ENCODE measurements at places on chromosomes 2 and 18.

DNA sequence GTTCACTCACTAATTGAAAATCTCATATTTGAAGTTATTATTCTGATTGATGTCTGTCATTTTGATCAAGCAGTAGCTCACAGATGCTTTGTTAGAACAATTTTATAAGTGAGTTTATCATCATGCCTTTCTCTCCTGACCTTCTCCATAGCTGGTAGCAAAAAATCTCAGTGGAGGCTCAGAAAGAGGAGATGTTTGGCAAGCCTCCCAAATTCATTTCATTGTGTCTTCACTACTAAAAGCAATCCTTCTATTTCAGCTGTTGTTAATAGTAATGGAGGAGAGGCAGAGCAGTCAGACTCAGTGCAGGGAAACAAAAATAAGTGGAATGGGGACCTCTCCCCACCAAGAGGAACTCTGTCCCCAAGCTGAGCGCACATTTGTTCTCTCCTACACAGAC lies 2127.8 kb upstream of the CELF4 start:
- no peak for DNase-seq

DNA sequence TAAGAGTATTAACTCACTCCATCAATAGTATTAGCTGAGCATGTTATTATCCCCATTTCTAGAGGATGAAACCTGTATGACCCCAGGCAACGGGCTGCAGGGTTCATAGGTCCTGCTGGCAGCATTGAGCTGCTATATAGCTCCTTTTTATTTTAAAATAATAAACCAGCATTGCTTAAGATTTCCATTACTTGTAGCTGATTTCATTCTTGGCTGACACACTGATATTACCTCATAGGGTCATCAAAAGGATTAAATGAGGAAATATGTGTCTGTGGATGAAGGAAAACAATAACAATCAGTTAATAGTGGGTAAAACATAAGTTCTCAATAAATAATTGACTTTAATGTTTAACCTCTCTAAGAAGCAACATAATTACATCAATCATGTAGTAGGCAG lies 48.3 kb upstream of the NRP2 start:
- DNase-seq, result no peak

DNA sequence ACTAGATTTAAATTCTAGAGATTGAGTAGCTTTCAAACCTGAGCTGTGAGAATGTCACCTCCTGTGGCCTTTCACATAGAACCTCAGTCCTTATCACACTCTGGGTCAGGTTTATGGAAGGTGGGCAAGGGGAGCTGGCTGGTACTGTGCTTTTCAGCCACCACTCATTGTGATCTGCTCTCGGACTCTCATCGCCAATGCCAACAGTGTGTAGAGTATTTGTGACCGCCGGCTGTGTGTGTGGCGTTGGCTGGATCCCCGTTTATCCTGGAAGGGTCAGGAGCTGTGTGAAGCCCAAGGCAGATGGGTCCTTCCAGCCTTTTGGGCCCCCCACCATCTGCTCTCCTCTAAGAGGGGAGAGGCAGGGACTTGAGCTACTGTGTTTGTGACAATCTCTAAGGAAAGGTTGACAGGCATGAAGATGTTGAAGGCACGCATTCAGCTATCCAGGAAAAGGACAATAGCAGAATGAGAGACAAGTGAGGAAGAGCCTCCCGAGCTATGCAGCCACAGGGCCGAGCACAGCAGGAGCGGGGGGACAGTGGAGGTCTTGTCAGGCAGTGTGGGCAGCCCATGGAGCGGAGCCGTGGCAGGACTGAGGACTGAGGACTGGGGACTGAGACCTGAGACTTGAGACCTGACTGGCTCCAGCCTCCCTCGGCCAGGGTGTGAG lies 107.1 kb upstream of the TPO start:
- no peak for DNase-seq

DNA sequence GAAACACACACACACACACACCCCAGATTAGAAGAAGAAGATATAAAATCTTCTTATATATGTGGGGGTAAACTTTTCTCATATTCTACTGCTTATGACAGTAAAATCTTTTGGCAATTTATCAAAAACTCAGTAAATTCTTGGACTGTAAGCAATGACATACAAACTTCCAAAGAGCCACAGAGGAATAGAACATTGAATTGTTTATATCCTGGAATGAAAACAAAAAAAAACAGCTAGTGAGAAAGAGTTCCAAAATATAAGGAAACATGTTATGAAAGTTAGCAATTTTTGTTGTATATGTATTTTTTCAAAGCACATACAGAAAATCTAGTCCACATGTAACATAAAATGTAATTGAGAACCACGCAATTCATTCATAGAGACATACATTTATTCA lies 764.9 kb downstream of the DSC3 start:
- DNase-seq, result no peak

DNA sequence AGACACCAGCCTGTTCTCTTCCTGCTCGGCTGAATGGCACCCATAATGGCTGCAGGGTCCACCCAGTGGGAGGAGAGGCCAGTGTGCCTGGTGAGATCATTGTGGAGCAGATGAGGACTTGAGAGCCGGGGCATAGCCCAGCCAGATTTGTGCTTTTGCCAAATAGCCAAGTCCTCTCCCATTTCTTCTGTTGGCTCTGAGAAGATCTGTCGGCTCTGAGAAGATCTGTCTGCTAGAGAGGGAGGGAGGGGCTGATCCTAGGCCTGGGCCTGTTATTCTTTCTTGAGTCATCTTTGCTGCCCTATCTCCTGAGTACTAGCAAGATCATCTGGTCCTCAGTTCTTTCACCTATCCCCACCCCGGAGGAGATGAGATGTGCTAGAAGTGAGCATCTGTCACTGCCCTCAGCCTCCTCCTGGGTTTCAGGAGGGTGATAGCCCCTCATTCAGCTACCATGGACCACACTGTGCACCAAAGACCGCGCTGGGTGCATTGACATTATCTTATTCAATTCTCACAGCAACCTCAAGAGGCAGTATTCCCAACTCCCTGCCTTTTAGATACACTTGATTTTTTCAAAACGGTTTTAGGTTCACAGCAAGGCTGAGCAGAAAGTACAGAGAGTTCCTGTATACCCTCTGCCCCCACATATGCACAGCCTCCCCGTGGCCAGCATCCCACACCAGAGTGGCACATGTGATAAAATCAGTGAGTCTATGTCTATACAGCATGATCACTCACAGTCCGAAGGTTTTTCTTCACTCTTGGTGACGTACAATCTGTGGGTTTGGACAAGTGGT lies 98.6 kb downstream of the CAPN13 start:
- no peak for DNase-seq

DNA sequence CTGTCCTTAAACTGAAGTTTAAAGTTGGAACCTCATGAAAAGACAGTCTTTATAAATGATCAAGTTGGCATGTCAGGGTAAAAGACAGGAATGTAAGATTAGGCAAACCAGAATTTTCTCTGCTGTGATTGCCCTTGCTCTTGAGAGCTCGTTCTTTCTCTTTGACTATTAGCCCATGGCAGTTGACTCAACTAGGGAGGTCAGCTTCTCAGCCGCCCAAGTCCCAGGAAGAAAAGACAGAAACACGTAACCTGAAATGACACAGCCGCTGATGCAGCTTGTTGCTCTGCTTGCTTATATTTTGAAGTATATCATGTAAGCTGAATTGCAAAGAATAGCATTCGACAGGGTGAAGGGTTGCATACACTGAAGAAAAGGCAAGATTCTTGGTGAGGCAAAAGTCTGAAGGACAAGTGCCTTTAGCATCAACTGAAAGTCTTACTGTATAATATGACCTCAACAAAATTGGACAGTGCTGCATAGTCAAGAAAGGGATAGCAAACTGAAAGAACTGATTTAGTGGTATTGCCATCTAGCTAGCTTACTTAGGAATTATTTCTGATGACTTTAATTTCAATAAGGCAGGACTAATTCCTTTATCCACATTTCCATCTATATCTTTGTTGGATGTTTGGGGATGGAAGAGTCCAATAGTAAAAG lies 54.7 kb downstream of the ARHGAP15 start:
- DNase-seq, result no peak

DNA sequence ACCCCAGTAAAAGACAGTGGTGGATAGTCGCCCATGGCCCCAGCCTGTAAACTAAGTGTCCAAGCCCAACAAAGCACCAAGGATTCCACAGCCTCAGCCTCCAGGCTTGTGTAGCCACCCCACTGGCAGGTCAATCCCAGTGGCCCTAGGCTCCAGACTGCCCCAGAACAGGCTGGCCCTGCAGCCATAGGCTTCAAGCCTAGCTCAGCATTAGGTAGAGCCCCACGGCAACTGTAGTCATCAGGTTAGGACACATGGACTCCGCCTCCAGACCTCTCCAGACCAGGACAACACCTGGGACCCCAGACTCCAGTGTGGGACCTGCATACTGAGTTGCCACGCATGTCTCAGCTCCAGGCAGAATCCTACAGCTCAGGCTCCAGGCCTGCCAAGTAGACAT lies 1590.6 kb upstream of the DDX18 start:
- DNase-seq, result no peak

GRCh38 chr2:20633001-20633400 lies 17.9 kb downstream of the HS1BP3 start:
- DNase-seq, result no peak

DNA sequence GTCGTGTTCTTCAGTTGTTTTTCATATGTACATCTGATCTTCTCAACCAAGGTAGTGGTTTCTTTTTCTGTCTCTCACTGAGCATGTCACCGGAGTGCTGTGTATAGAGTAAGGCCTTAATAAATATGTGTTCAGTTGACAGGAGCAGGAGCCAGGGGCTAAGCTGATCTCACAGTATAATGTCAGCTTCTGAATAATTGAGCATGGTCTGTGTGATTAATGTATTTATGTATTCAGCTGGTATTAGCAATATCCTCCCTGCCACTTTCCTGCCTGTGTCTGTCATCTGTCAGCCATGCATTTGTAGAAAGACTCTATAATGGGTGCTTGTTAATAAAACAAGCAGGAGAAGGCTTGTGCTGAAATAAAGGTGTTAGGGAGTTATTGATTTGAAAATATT lies 198.9 kb downstream of the ADCYAP1 start:
- DNase-seq, result no peak

DNA sequence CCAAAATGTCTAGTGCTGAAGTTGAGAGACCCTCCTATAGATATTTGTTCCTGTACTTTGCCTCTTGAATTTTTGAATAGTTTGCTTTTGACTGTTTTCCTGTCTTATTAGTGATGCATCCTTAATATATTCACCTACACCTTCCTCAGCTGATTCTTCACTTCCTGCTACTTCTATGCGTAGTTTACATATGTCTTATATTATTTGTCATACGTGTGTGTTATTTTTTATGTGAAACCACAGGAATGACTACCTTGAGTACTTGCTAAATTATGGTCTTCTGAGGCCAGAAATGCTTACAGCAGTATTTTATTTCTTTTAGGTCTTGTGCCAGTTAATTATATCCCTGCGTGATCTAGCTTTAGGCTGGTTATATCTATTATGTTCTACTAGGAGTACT lies 9.9 kb downstream of the UBE2E3 start:
- DNase-seq, result no peak

DNA sequence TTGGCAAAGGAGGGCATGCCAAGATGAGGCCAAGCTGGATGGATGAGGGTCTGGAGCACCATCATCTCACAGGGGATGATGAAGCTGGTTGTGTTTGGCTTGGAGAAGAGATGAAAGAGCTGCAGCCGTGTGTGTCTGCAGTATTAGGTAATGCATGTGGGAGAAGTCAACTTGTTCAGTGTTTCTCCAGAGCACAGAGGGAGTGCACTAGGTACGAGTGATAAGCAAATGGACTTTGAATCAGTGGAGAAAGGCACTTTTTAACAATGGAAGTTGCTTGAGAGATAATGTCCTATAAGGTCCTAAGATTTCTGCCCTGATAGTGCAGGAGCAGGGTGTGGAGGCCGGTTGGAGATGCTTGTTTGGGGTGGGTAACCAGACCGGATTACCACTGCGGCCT lies 36.0 kb downstream of the SLC14A2 start:
- no peak for DNase-seq

DNA sequence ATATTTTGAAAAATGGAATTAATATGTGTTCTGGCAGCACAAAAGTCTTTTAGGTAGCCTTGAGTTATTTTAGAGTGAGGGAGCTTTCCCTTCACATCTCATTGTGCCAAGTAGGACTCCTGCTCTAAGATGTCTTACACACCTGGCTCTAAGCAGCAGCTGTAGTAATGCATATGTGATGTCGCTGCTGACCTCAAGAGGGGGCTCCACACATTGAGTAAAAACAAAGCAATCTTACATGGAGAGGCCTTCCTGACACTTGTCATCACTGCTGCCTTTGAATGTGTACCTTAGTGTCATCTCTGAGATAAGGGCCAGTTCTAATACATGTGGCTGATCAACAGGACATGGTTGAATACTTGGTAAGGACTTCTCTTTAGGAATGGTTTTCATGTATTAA lies 75.8 kb downstream of the ACTR3 start:
- no peak for DNase-seq

DNA sequence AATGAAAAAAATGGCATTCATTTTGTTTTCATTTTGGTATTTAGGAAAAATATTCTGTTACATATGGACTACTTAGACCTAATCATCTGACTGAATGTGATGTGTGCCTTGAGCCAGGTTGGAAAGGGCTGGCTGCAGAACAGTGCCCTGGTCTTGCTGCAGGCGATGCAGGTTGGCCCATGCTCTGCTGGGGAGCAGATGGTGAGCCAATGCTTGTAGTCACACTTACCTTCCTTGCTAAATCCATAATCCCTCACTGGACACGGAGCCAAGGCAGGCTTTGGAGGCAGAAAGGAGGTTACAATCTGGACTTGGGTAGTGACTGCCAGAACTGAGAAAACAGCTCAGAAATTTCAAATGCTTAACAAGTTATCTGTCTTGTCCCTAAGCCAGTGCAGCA lies 228.7 kb downstream of the ARHGAP15 start:
- no peak for DNase-seq

- DNase-seq, result no peak
Observed at GRCh38 chr2:64092502-64092901, 51.7 kb downstream of the PELI1 start.

DNA sequence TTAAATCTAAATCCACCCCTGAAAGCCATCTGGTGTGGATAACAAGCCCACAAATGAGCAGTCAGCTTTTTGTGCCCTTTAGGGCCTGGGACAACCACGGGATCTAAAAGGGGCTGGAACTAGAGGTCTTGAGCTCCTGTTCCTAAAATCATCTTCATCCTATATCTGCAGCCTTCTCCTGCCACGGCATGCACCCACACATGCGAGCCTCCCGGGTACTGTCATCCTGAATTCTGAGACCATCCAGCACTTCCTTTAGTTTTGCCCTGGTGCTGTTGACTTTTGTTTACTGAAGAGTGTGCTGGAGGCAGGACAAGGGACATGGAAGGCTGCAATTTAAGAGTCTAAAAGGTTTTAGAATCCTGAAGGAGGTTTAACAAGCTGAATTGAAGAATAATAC lies 183.2 kb downstream of the FAM210A start:
- no peak for DNase-seq

- DNase-seq, result no peak
Observed at GRCh38 chr18:8952769-8953760, 149.4 kb upstream of the NDUFV2 start.

DNA sequence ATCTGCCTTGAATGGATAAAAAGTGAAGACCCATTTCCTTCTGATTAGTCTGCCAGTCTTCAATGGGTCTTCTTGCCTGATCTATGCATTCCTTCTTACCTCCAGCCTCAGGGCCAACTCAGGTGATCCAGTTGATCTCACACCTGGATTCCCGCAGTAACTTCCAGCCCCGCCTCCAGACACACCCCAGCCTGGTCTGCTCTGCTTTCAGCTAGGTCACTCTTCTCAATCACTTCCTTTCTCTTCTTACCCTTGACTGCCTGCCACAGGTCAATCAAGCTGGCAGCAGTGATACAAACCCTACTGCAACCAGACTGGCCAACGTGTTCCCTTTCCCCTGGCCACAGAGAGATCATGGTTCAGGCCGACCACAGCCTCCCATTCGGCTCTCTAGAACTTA lies 263.6 kb downstream of the ZNF516 start:
- no peak for DNase-seq

- no peak for DNase-seq
Observed at GRCh38 chr2:184416146-184416913, 182.0 kb upstream of the ZNF804A start.
